Activated CD8-positive, alpha-beta memory T cell treated with anti-CD3 and anti-CD28 coated beads for 1 hour (primary cell): ENCODE measurements at places on chromosomes 1 and 21.

- DNase-seq, result no peak
Observed at GRCh38 chr1:159849626-159850366, 12.7 kb downstream of the VSIG8 start.

DNA sequence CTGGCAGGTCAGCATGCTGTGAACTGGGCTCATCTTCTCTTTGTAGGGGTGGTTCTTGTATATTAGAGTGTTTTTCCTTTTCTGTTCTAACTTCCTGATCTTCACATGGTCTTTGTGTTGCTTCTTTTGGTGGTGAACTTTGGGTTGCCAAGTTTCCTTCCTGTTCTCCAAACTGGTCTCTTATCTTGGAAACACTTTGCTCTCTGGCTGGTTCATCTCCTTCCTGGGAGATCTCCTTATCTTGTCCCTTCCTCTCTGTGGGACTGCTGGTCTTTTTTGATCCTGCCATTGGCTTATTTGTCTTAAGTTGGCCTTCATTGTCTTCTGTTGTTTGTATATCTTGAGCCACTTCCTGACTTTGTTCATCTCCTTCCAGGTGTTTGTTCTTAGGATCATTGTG lies 2.1 kb downstream of the TCHHL1 start:
- DNase-seq, result no peak

- DNase-seq, result no peak
Observed at GRCh38 chr1:1026599-1027413, 6.9 kb downstream of the AGRN start.

- no peak for DNase-seq
Observed at GRCh38 chr1:78093560-78093959, 47.8 kb downstream of the GIPC2 start.

- no peak for DNase-seq
Observed at GRCh38 chr1:33986390-33987095, 122.7 kb downstream of the HMGB4 start.

GRCh38 chr1:162846256-162847212 lies 14.4 kb downstream of the CCDC190 start:
- DNase-seq, result no peak

DNA sequence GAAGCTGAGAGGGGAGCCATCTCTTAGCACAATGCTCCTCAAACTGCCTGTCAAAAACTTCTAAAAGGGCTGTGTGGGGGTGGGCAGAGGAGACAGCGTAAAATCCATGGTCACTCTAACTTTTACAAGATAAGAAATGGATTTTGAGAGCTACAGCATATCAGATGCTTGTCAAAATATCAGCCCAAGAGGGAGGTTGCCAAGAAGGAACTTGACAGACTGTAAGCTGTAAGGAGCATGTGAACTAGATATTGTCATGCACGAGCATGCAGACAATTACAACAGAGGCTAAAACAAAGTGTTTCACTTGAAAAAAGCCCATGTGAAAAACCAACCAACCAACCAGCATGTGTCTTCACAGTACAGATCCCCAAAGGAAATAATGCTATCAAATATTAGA lies 107.3 kb upstream of the B3GALT2 start:
- no peak for DNase-seq

GRCh38 chr21:37074197-37074510 lies 1.1 kb downstream of the TTC3 start:
- no peak for DNase-seq

DNA sequence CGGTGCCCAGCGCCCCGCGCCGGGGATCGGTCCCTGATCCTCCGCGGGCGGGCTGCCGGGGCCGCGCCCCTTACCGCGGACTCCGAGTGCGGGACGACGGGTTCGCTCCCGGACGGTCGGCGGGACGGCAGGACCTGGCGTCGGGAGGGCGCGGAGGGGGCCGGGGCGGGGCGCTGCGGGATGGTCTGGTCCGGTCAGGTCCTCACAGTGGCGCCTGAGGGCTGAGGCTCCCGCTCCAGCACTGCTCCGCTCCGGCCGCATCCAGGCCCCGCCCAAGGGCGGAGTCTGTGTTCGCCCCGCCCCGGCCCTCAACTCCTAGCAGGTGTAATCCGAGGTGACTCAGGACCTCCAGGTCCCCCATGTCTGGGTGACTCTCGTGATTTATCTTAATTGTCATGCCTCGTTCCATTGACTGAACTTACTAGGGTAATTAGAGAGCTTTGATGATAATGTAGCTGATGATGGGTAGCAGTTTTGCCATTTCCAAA lies at the start of gene RAB3B:
Gene RAB3B (minus strand): TSS at position 223 of the 488 bp plus-strand sequence. CDS start 13,583 bp downstream, outside the sequence.
- peak; percentile 34 for DNase-seq

GRCh38 chr1:98388441-98388840 lies 273.1 kb upstream of the SNX7 start:
- no peak for DNase-seq

GRCh38 chr1:181469829-181470228 lies 13.5 kb upstream of the CACNA1E start:
- DNase-seq, result no peak

DNA sequence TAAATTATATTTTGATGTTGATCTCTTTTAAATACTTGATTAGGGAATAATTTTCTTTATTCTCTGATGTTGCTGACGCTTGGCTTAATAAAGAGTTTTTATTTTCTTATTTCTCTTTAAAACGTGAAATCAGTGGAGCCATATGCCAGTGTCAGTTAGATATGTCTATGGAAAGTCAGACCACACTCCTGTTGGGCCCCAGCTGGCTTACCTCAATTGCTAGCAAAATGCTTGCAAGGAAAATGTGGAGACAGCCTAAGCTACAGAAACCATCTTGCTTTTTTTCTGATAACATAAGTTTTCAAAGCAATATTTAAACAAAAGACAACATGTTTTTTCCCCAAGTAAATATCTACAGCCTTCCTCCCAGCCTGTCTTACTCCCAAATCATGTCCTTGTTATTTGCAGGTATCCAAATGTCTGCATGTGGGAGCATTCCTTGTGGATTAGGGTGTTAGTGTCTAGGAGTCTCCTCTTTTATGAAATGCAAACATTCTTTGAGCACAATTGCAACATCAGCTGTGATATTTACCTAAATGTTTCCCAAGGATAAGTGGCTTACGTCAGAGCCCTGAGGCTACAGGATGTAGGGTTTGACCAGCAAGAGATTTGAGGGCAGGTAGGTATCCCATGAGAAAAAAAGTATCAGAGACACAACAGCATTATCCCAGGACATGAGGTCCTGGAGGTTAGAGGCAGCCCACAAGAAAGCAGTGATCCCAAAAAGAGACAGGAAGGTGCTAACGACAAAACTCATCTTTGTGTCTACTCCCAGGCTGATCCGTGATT lies 117.2 kb upstream of the KCNJ15 start:
- no peak for DNase-seq

DNA sequence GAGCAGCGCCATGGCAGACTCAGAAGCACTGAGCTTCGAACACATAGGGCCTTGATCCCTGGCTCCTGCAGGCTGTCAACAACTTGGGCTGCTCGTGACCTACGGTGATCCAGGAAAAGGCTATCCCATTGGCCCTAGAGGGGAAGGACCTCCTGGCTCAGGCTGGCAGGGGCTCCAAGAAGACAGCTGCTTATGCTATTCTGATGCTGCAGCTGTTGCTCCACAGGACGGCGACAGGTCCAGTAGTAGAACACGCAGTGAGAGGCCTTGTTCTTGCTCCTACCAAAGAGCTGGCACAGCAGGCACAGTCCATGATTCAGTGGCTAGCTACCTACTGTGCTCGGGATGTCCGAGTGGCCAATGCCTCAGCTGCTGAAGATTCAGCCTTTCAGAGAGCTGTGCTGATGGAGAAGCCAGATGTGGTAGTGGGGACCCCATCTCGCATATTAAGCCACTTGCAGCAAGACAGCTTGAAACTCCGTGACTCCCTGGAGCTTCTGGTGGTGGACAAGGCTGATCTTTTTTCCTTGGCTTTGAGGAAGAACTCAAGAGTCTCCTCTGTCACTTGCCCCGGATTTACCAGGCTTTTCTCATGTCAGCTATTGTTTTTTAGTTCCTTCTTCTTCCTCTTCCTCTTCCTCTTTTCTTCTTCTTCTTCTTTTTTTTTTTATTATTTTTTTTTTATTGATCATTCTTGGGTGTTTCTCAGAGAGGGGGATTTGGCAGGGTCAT lies 18.9 kb downstream of the ITLN2 start:
- DNase-seq, result no peak

DNA sequence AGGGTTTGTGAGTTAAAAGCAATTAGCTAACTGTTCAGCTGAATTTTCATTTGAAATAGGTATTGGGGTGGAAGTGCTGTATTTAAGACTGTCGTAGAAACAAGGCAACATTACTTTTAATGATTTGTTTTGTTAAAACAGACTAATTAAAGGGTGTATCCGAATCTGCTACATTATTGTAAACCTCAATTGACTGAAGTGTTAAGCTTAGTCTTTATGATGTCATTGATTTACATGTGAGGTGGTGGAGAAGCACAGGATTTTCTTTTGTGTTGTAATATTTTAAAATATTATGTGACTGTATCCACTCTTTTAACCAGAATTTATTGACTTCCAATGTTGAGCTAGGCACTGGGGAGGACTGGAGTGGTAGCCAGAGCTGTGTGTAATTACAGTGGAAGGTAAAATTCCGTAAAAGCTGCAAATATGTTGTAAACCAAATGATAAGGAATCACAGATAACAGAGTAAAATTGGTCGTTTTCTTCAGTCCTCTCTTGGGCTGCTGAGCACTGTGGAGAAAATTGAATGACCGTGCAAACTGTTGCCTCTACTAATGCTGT lies 1.6 kb downstream of the HOOK1 start:
- DNase-seq, result no peak

DNA sequence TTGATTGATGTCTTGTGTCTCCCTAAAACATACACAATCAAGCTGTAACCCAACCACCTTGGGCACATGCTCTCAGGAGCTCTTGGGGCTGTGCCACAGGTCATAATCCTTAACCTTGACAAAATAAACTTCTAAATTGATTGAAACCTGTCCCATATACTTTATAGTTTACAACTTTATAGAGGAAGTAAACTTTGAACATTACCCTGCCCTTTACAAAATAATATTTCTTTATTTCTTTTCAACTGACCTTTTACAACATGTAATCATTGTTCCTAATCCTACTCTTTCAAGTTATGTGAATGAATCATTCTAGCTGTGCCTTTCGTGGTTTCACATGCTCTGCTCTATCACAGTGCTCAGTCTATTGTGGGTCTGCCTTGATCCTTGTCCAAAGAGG lies 118.3 kb upstream of the ATP1A1 start:
- no peak for DNase-seq

GRCh38 chr1:7576946-7577657 lies 194.0 kb upstream of the VAMP3 start:
- DNase-seq, result no peak

- no peak for DNase-seq
Observed at GRCh38 chr1:110606657-110607535, 738 bp upstream of the KCNA2 start.

GRCh38 chr1:203448521-203449061 lies 27.0 kb upstream of the PRELP start:
- DNase-seq, result no peak

- DNase-seq, result no peak
Observed at GRCh38 chr1:21524686-21525339, 15.6 kb downstream of the ALPL start.

DNA sequence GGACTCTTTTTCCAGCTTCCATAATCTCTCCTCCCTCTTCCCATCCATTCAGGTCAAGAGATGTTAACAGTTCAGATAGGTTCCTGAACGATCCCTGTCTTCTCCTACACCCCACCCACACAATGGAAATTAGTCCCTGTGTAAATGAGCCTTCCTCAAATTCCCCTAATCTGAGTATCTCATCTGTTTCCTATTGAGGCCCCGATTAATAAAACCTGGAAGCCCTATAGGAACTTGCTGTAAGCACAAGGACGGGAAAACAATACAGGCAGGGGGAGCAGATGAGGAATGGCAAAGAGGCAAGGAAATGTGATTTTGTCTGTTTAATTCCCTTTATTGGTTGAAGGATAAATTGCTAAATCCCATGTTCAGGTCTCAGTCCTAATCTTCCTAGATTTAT lies 7.1 kb upstream of the GPX7 start:
- no peak for DNase-seq

DNA sequence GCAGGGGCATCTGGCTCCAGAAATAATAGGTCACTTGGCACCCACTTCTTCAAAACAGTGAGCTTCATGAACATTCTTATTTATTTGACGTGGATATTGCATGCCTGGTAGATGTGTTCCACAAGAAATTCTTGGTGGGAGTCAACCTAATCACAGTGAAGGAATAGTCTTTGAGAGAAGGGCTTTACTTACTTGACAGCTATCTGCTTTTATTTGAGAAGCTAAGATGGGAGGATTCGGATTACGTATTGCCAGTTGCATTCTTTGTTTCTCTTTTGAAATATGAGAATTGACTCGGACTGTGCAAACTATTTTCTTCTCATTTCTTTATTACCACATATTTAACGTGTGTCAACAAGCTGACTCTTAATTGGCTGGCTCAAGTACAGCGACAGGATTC lies 117.2 kb downstream of the FASLG start:
- no peak for DNase-seq

- DNase-seq, result no peak
Observed at GRCh38 chr1:198794498-198794897, 155.7 kb downstream of the PTPRC start.

DNA sequence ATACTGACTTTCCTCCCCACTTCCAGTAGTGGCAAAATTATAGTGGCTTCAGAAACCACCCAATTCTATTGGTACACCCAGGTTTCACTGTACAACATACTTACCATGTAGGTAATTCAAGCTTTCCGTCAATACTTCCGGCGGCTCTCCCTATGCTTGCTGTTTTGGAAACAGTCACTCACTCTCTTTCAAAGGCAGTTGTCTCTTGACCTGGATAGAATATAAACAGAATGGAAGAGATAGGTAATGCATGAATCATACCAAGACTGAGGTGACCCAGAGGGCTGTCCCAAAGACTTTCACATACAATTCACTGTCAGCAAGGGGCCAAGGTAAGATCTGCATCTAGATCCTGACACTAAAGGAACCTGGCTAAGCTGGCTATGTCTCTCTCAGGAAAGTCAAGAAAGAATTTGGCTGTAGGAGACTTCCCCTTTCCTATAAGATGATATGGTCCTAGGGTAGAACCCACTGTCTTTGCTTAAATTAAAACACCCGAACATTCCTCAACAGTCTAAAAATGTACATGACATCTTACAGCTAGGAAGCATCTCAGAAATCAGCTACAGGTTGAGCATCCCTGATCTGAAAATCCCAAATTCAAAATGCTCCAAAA lies 59.6 kb downstream of the LUZP1 start:
- no peak for DNase-seq

DNA sequence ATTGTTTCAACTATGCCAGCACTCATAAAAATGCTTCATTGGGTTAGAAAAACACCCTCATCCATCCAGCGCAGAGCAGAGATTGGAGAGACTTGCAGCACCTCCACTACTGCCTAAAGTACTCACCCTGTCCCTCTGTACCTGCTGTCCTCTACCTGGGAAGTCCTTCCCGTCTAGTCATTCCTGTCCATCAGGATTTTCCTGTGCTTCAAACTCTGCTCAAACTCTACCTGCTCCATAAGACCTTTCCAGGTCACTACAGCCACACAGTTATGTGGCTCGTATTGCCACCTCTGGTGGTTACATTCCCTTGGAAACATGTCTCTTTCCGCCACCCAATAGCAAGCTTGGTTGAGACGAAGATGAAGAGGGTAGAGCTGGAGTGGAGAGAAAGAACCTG lies 7.2 kb downstream of the OVGP1 start:
- DNase-seq, result no peak

GRCh38 chr1:112889052-112889768 lies 66.8 kb downstream of the SLC16A1 start:
- DNase-seq, result no peak
